ENCODE measurements at places on chromosomes 5 and 9. TPM values are rescaled to one million over a fixed set of nuclear protein-coding genes. Genes with fewer than 3 reads are reported as not detected.

CDH12 gene
- total RNA-seq, result 0.16 TPM

DNAJC18 gene
- total RNA-seq, result 8.3 TPM

IL3 gene
- not detected for total RNA-seq

PTGES gene
- 29.9 TPM for total RNA-seq

BAAT gene
- total RNA-seq, result not detected

OBP2B gene
- total RNA-seq, result not detected

TRIM23 gene
- total RNA-seq, result 23.5 TPM

All from hair follicle dermal papilla cell (primary cell).